Activated T-helper 1 cell treated with anti-CD3 and anti-CD28 coated beads, Interleukin-12 subunit alpha, Interleukin-12 subunit beta, Interleukin-2, Interleukin-4 antibody, amounts not matched to agents 30 ng/mL and 10 ng/mL and 1 ng/mL, durations not matched to agents 14 hours and 24 hours and 36 hours (primary cell): ENCODE measurements at places on chromosomes 12 and 14. TPM values are rescaled to one million over a fixed set of nuclear protein-coding genes. Genes with fewer than 3 reads are reported as not detected.

- peaks cover 21% of the 10 kb centered on the region for H3K4me1 ChIP-seq
- DNase-seq = no peak
- no peak overlapping the region for H3K4me3 ChIP-seq
- H3K27me3 ChIP-seq = peaks cover 45% of the 10 kb centered on the region
These were observed 8.5 kb upstream of the ASCL1 start for GRCh38 chr12:102948941-102949352.

DHRS1 gene
- total RNA-seq = 7.5 TPM in 2 replicates

- H3K4me3 ChIP-seq = no peak overlapping the region
- peaks cover 6% of the 10 kb centered on the region for H3K4me1 ChIP-seq
- peaks cover 19% of the 10 kb centered on the region for H3K27me3 ChIP-seq
- no peak for DNase-seq
These were observed 9.7 kb upstream of the RIN3 start for GRCh38 chr14:92503756-92504491.

DNA sequence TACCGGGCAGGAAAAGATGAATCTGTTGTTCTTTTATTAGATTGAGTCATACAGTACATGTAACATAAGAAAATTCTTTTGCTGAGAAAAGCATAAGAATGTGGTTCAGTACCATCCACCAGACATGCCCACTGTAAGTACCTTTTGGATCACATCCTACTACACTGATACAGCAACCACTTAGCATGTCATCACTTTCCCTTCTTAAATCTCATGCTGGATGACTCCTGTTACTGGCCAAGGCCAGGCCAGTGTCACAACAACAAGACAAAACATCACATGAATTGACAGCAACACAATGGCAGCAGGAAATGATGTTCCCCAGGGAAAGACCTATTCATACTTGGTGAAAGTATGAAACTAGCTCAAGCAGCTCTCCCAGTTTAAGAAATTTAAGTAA is 46.4 kb downstream of the STXBP6 start:
- no peaks in the 10 kb centered on the region for H3K4me1 ChIP-seq
- no peaks in the 10 kb centered on the region for H3K36me3 ChIP-seq
- H3K27ac ChIP-seq = no peak overlapping the region
- no peak overlapping the region for H3K4me3 ChIP-seq
- no peaks in the 10 kb centered on the region for H3K27me3 ChIP-seq

DNA sequence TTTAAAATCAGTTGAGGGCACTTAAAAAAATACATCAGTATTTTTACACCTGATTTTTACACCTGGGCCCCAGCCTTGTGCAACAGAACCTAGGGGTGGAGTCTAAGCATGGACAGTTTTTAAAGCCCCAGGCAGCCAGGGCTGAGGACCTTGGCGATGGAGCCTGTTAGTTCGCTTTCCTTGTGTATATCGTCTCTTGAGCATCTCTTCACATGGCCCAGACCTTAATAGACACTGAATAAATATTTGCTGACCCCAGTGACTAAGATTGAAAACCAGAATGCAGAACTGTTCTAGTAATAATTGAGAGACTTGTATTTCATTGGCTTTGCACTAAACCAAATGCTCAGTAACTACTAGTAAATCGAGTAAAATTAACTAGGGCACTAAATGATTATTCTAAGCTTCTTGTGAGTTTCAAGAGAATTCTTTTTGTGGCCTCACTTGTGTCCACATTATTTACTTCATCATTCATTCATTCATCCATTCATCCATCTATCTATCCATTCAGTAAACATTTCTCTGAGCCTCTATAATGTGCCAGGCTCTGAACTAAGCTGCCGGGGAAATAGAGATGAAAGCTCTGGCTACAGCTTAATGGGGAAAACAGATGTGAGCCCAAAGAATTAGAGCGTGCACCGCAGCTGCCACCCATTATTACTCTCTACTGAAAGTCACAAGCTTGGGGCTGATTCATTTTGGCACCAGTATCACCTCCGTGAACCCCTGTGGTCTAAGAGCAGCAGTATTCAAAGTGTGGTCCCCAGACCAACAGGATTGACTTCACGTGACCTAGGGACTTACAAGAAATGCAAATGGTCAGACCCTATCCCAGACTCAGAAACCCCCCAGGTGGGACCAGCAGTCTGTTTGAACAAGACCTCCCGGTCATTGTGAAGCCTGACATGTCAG is 30.7 kb upstream of the BCL7A start:
- H3K27ac ChIP-seq = no peak overlapping the region
- H3K4me3 ChIP-seq = no peak overlapping the region
- peaks cover 4% of the 10 kb centered on the region for H3K27me3 ChIP-seq
- DNase-seq = no peak
- no peaks in the 10 kb centered on the region for H3K36me3 ChIP-seq

DNA sequence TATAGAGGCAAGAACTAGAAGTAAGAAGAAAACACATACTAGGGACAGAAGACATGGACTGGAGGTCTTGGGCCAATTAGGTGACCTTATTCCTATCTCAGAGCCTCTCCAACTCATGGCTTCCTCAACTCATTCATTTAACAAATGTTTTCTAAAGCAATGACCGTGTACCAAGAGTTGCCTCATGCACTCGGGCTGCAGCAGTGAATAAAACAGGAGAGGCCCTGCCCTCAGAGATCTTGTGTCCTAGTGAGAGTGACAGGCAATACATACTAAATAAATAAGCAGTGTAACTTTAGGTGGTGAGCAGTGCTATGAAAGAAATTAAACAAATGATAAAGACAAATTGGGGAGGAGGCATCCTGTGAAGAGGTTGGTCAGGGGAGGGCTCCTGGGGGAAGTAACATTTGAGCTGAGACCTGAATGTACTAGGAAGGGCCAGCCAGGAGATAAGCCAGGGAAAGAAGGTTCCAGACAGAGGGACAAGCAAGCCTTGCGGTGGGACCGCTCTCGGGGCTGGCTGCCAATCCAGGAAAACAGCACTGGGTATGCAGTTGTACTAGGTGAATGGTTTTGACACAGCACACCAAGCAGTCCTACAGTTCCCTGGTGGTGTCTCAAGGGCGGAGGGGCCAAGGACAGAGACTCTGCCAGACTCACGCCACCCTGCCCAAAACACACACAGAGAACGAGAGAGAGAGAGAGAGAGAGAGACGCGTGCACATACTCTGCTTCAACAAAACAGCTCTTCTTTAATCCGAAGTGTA is 1.3 kb downstream of the NINJ2 start:
- peaks cover 1% of the 10 kb centered on the region for H3K36me3 ChIP-seq
- peaks cover 48% of the 10 kb centered on the region for H3K4me1 ChIP-seq
- H3K4me3 ChIP-seq = peak overlapping the region; percentile 28
- DNase-seq = no peak

DNA sequence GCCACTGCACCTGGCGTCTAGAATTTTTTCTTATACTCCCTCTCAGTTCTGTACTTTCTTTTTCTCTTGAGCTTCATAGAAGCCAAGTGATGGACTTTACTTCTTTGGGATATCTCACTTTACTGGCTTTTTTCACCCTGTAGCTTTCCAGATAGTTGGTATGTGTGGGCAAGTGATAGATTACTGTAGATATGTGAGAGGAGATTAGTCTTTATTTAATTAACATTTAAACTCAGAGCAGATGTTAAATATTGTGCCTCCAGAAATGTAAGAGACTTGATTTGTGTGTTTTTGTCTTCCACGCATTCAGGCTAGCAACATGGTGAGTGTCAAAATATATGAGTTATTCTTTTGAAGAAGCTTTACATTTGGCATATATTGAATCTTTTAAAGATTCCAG is 39.5 kb upstream of the SLC17A8 start:
- peaks cover 28% of the 10 kb centered on the region for H3K36me3 ChIP-seq
- H3K4me1 ChIP-seq = no peaks in the 10 kb centered on the region
- H3K27ac ChIP-seq = peak overlapping the region; percentile 71
- H3K4me3 ChIP-seq = no peak overlapping the region

DNA sequence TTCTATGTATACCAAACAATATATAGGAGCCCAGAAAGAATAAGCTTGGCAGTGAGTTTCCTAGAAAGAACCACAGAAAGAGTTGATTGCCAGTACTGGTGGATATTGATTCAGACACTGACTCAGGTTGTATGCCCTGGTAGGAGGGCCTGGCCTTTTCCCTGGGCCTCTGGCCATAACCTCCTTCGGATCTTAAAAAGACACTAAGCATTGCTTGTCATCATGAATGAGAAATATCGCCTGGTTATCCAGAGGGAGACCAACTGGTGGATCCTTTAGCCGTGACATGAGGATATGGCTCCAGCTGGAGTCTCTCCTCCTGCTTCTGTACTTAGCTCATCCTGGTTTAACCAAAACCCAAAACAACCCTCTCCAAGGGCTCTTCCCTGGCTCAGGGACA is 231.5 kb downstream of the MSRB3 start:
- no peak for DNase-seq
- no peaks in the 10 kb centered on the region for H3K27me3 ChIP-seq
- no peak overlapping the region for H3K4me3 ChIP-seq
- H3K36me3 ChIP-seq = no peaks in the 10 kb centered on the region
- no peak overlapping the region for H3K27ac ChIP-seq

GABARAPL1 gene
- 5.0 and 6.6 TPM in 2 replicates for total RNA-seq

DNA sequence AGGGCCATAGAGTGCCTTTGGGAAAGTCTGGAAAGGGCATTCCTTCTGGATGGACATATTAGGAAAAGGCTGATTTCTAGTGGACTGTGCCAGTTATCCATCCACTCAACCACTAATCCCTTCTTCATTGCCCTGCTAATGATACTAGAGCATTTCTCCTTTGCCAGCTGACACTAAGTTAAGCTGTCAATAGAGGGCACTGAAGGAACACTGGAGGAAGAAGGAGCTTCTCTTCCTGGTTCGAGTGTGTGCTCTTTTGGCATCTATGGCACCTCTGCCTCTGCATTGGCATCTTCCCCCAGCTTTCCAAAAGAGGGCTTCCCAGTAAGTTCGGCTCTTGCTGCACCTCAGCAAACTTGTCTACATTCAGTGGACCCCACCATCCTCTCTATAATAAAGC is 165.4 kb downstream of the DERA start:
- H3K36me3 ChIP-seq = no peaks in the 10 kb centered on the region
- H3K4me1 ChIP-seq = no peaks in the 10 kb centered on the region
- no peaks in the 10 kb centered on the region for H3K27me3 ChIP-seq
- DNase-seq = no peak
- H3K4me3 ChIP-seq = no peak overlapping the region

TOMM20L gene
- total RNA-seq = not detected in 2 replicates

SRSF5 gene
- total RNA-seq = 304 and 311 TPM in 2 replicates

DNA sequence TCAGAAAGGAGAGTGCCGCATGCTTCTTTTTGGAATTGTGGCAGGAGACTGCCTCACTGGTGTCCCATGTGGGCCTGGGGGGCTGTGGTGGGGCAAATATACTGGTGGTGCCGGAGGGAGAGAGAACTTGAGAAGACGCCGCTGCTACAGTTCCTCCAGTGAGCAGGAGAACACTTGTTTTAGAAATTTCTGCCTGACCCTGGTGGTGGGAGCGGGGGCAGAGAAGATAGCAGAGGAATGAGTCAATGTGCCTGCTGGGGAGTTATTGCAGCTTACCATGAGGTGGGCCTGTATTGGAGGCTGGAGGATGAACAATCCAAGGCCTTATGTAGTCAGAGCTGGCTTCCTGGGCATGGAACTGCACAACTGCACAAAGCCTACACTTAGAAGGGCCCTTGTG is 211.8 kb downstream of the SNAPC1 start:
- H3K27ac ChIP-seq = no peak overlapping the region
- H3K4me1 ChIP-seq = no peaks in the 10 kb centered on the region
- no peaks in the 10 kb centered on the region for H3K36me3 ChIP-seq
- H3K4me3 ChIP-seq = no peak overlapping the region

BDKRB2 gene
- not detected in 2 replicates for total RNA-seq

DNA sequence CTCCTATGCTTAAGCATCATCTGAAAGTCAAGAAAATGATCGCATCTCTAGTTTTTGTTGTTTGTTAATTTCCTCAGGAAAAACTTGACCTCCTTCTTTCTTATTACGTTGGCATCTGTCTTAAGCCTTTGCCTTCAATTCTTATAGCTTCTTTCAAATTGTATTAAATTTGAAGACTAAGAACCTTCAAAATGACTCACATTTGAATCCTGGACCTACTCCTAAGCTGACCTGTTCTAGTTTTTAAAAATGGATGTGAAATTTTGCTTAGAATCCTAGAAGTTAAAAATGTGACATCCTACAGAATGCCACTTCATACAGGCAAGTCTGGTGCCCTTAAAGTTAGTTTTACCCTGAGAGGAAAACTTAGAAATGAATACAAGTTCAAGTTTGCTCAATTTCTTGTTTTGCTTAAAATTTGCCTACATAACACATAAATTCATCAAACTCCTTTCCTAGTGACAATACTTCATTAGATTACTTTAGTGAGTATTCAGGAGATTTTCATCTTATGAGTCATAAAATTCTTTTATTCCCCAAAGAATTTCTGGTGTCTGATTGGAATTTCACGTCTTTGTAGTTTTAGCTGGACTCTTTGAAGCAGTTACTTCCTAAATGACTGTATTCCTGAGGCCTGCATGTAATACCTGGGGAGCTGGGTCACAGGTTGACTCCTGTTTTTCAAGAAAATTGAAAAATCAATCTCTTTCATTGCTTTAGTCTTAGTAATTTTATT is 152.3 kb downstream of the MSRB3 start:
- H3K27ac ChIP-seq = no peak overlapping the region
- no peaks in the 10 kb centered on the region for H3K36me3 ChIP-seq
- DNase-seq = no peak
- no peak overlapping the region for H3K4me3 ChIP-seq

GRCh38 chr12:114241973-114242434 is 163.9 kb downstream of the TBX5 start:
- no peaks in the 10 kb centered on the region for H3K36me3 ChIP-seq
- H3K27ac ChIP-seq = no peak overlapping the region
- no peaks in the 10 kb centered on the region for H3K4me1 ChIP-seq
- DNase-seq = no peak
- H3K4me3 ChIP-seq = no peak overlapping the region

TXNRD1 gene
- 93.3 and 103 TPM in 2 replicates for total RNA-seq

GRCh38 chr14:50619569-50620141 is 48.5 kb downstream of the SAV1 start:
- H3K4me3 ChIP-seq = no peak overlapping the region
- DNase-seq = no peak
- no peak overlapping the region for H3K27ac ChIP-seq
- no peaks in the 10 kb centered on the region for H3K4me1 ChIP-seq
- H3K36me3 ChIP-seq = no peaks in the 10 kb centered on the region

DNA sequence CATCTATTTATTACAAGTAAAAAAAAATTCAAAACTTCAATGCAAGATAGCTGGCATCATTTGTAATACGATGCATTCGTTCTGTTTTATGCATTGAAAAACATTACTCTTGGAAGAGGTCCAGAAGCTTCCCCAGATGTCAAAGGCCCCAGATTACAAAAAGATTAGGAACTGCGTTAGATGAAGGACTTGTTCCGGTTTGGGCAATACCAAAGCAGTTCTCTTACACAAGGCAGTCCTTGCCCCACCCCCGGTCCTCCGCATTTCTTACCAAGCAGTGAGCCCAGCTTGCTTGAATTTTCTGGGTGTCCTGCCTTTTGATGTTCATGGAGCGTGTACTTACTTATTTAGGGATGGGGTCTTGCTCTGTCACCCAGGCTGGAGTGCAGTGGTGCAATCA is 4.8 kb upstream of the HVCN1 start:
- no peak overlapping the region for H3K4me3 ChIP-seq
- no peaks in the 10 kb centered on the region for H3K36me3 ChIP-seq

PIP4K2C gene
- 22.8 and 25.7 TPM in 2 replicates for total RNA-seq
